ENCODE measurements at places on chromosomes 1 and 21.

DNA sequence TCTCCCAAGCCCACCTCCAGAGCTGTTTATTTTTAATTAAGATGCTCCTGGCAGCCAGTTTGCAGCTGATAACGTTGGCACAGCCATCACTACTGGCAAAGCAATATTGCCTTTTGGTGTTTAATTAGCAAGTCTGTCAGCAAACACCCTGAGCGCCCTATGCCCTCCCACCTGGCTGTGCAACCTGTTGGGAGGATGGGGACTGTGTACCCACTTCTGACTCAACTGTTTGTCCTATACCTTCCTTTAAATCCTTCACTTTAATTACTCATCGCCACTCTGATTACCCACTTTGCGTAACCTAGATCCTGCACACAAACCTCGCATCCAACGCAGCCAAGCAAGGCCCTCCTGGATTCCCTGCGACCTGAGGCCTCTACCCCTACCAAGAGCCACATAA is 67.1 kb downstream of the BCAR3 start:
- DNase-seq, result no peak

DNA sequence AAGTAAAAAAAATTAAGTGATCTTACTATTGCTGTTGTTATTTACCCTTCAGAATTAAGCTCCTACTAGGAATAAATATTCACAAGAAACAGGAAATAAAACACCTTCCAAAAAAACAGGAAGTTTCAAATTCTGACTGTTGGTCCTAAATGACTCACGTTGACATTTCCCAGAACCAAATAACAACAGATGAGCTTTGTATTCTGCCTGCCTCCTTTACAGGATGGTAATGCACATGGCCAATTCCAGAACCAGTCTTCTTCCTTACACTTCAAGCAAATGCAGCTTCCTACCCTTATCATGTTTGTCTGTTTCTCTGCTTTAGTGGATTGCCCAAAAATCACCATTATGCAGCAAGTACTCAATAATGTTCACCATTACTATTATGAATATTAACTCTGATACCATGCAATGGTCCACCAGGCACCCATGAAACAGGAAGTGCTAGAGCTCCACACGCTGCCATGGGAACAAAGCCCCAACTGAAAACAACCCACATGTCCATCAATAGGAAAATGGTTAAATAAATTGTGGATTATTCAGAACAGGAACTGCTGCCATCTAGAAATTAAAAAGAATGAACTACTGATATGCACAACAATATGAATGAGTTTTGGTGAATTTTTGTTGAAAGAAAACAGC is 8.9 kb downstream of the CASP9 start:
- DNase-seq, result peak; percentile 5

- peak; percentile 33 for DNase-seq
These were observed 585 bp downstream of the ADGRL4 start for GRCh38 chr1:79005945-79006344.

DNA sequence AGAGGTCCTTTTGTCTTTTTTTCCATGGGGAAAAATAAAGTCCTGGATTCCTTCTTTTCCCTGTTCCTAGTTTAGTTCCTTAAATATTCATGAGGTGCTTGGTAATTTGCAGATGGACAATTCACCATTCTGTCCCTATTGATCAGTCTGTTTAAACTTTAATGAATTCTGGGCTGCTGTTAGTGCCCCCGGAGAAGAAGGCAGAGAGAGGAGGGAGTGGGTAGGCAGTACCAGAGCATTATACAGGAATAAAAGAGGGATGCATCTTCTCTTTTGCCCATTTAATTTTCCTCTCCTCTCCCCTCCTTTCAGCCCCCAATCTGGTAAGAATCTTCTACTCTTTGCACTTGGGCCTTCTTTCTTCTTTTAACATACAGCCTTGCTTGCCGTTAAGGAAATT is 25.9 kb downstream of the FGGY start:
- no peak for DNase-seq

GRCh38 chr1:52686830-52687229 is 11.3 kb downstream of the COA7 start:
- DNase-seq, result no peak

- DNase-seq, result no peak
These were observed 3.0 kb downstream of the F11R start for GRCh38 chr1:161017756-161018630.

DNA sequence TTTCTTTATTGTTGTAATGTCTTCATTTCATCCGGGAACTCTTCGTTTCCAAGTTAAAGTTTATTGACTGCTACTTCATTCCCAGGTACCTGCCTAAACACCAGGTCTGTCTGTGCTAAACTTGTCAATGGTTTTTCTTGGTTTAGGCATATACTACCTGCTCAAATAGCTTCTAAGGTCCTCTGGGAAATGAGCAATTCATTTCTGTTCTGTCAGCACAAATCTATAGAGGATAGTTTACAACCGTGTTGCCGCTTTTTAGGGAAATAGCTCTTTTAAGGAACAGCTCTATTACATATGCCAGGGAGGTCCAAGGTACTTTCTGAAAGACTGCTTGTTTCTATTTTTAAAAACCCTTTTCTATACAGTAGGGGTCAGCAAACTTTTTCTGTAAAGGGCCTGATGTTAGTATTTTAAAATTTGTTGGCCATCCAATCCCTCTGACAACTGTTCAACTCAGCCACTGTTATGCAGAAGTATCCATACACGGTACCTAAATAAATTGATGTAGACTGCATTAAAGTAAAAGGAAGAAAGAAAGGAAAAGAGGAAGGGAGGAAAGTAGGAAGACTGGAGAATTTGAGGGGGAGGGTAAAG is 222.7 kb upstream of the PTBP2 start:
- no peak for DNase-seq

DNA sequence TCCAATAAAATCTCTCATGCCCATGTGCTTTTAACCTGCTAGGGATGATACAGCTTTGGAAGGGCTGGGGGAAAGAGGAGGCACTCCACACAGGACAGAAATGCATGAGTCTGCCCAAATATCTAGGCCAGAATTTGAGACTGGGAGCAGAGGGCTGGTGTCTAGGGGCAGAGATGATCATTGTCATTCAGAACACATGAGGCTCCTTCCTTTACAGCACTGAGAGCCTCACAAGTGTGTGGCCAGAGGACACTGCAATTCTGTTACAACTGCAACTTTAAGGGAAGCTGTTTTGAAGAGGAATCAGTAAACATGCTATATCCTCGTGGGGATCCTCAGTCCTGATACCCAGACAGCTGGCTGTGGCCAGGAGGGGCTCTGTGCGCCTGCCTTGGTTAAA is 541.3 kb downstream of the OMA1 start:
- DNase-seq, result no peak

DNA sequence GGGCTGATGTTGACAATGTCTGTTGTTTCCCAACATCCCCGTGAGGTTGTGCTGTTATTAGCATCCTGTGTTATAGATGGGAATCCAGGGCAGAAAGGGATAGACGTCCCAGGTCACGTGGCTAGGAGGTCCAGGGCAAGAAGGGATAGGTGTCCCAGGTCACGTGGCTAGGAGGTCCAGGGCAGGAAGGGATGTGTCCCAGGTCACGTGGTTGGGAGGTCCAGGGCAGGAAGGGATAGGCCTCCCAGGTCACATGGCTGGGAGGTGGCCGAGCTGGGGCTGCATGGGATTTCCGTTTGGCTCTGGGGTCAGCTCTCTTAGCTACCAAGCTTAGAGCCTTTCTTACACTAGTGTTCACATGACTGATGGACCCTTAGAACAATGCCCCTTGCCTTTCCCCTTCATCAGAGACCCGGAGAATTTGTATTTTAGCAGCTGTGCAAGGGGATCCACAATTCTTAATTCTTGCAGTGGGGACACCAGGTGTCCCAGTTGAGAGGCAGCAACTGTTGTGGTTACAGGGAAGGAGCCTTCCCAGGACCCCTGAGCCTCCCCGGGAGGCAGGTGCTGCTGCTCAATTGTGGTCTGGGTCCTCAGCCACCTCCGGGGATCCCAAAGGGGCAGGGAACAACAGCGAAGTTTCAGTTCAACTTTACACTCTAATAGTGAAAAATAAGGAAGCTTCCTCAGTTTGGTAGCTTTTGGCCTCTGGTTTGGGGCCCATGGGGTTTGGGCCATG is 69.2 kb downstream of the UMODL1 start:
- no peak for DNase-seq

DNA sequence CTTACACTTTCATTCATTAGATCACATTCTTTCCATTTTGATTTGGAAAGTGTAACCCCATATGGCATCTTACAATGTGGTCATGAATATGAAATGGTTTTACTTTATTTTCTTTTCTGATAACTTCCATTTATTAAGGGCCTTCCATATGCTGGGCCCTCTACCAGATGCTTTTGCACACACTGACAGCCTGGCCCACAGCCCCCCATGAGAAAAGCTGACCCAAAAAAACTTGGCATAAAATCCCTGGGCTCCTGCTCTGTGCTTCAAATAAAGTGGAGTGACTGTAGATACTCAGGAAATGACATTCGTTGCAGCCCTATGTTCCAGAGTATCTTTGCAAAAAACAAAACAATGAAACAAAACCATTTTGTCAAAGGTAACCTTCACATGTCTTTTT is 48.8 kb downstream of the PRDX6 start:
- no peak for DNase-seq

DNA sequence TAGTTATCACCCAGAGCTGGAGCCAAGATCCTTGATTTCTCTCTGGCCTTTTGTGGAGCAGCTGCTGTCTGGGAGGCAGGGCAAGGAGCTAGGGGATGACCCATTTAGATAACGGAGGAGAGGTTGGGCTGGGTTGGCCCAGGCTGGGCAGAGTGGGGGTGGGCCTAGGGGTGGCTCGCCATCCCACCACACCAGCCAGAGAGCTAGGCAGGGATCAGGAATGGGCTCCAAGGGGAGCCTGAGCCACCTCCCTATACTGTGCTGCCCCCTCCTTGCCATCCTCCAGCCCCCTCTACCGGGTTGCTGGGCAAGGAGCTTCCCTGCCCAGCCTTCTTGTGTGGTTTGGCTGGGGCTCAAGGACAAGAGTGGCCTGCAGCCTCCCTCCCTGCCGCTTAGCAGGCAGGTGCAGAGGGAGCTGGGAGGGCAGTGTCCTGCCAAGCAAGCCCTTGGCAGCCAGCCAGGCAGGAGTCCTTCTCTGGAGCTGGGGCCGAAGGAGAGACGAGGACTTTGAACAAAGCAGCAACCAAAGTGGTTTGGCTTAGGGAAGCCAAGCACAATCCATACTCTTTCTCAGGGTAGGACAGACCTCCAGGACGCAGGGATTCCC is 4.1 kb downstream of the NUAK2 start:
- DNase-seq, result peak; percentile 37

DNA sequence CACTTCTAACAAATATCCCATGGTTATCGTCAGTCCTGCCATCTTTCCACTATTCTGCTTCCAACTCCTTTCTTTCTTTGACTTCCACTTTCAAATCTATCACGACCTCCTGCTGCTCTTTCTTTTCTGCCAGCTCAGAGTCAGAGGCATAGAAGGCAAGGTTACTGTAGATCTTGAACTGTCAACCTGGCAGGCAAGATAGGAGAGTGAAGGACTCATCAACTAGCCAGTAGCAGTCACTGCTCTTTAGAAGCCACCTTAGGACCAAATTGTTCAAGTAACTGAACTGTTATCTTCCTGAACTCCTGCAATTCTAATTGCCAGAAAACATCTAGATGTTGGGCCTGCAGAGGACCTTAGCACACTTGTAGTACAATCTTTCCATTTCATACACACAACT is 13.1 kb upstream of the FCER1A start:
- no peak for DNase-seq

DNA sequence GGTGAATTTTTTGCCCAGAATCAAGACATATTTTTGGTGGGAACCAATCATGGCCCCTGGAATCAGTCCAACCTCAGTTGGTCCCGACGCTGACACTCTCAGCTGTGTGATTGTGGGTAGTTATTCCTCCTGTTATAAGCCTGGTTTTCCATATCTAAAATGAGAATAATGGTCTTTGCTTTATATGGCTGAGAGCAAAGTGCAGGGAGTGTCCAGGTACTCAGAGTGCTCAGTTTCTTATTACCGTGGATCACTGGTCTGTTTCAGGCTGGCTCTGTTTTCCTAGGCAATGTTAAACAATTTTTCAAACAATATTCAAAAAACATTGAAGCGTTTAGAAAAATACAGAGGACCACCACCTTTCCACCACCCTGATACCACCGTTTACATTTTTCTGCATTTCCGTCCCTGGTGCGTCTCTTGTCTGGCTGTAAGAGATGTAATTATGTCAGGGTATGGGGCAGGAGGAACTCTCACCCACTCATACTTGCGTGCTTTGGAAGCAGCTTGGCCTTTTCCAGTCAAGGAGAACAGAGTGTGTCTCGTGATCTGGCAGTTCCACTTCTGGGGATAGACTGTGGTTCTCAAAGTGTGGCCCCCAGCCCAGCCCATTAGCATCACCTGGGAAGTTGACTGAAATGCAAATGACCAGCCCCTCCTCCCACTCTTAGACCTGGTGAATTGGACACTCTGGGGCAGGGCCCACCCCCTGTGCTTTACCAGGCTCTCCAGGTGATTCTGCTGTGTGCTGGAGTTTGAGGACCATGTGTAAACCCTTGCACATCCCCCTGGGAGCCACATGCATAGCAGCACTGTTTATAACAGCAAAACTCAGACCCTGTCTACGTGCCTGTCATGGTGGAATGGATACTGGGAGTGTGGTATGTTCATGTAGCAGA is 6.8 kb downstream of the MX1 start:
- DNase-seq, result no peak

DNA sequence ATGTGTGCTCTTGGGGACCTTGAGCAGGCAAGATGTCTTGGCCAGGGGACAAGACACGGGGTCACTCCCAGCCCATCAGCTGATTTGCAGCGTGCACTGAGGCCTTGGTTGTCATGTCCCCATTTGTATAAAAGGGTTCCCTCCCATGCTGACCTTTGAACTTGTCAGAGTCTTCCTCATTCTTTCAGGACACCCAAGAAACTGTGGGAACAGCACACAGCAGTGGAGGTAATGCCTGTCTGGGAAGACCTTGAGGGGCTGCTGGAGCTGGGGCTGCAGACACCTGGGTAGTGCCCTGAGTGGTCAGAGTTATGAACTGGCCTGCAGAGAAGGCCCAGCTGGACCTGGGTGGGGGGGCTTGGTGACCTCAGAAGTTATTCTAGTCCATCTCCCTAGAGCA is 46.4 kb downstream of the FAAH start:
- no peak for DNase-seq

DNA sequence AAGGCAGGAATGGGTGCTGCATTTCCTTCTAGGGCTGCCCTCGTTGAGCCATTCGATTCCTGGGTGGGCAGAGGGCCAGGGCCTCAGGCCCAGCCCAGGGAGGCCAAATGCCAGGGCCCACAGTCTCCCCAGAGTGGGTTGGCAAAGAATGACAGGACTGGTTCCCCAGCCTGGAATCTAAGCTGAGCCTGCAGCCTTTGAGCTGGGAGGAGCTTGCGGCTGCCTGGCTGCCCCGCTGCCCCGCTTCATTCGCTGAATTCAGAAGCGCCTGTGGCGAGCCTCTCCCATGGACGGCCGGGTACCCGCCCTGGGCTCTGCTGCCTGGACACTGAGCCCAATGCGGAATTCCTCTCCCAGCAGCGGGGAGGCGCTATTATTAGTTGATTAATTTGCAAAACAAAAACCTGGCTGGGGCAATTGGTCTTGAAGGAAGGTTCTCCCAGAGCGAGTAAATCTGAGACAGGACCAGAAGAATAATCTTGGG is 32.3 kb upstream of the TARDBP start:
- DNase-seq, result peak; percentile 72

- DNase-seq, result no peak
These were observed 25.1 kb downstream of the SKI start for GRCh38 chr1:2253036-2253796.

GRCh38 chr1:228463559-228464455 is 23.4 kb upstream of the RNF187 start:
- no peak for DNase-seq
